GM23338 (cell line): ENCODE measurements at places on chromosomes 4 and X.

DNA sequence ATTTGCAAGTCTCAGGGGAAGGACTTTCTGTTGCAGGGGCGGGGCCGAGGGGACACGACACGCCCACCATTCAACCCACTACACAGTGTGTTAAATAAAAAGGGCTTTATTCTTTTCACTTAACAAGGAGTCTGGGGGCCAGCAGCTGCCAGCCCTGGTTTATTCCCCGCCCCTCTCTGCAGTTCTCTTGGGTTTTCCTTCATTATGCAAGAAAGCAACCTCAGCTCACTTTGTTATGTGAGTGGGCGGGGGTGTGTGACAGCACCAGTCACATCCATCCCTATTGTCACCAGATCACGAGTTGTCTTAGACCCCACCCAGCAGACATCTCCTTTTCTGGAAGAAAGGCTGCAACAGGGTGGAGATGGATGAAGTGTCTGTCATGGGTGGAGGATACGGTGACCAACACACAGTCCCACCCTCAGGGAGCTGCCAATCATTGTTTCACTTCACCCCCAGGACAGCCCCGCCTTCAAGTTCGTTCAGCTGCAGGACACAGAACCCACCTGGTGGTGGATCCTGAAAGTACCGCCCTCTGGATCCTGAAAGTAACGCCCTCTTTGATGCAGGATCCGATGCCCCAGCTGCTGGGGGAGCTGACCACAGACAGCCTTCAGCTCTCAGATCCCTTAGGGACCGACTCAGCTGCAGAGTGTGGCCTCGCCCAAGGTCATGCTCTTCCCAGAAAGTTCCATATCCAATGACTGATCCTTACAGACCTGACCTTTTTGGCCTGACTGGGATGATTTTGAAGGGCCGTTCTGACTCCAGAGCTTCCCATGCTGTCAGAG lies 79.6 kb downstream of the SMIM20 start:
- 0 out of 2 replicates have a peak, but pooled peaks cover 2% of the 10 kb centered on the region for H3K4me1 ChIP-seq
- peak overlapping the region; percentile 95 for H3K27ac ChIP-seq
- H3K4me3 ChIP-seq = peak overlapping the region; percentile 8; the same call in 1 of the 2 replicates
- no peaks in the 10 kb centered on the region for H3K36me3 ChIP-seq
- no peaks in the 10 kb centered on the region for H3K27me3 ChIP-seq
- peak; percentile 97 for DNase-seq

GRCh38 chr4:109989618-109990017 lies 76.9 kb downstream of the EGF start:
- no peak overlapping the region for H3K4me3 ChIP-seq
- no peaks in the 10 kb centered on the region for H3K4me1 ChIP-seq
- H3K27me3 ChIP-seq = no peaks in the 10 kb centered on the region
- H3K36me3 ChIP-seq = no peaks in the 10 kb centered on the region

- H3K27me3 ChIP-seq = no peaks in the 10 kb centered on the region
- H3K4me3 ChIP-seq = no peak overlapping the region
- H3K4me1 ChIP-seq = no peaks in the 10 kb centered on the region
Measured at GRCh38 chr4:18923496-18924161, 902.1 kb upstream of the LCORL start.

DNA sequence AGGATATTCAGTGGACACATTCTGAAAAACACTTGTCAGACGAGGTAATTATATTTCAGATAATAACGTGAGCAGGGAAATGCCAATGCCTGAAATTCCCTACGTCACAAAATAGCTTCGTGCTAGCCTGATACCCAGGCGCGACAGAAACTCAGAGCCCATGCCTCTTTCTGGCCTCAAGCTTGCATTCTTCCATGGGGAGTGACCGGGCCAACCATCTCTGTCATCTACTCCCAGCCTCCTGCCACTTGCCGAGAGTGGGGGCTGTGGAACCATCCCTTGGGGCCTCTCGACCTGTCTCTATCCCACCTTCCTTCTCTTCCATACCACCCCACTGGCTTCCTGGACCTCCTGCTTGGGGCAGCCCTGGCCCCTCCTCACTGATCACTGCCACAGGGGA lies 34.5 kb upstream of the CDKN2AIP start:
- no peaks in the 10 kb centered on the region for H3K36me3 ChIP-seq
- H3K4me3 ChIP-seq = no peak overlapping the region
- DNase-seq = no peak
- no peaks in the 10 kb centered on the region for H3K27me3 ChIP-seq
- no peaks in the 10 kb centered on the region for H3K4me1 ChIP-seq

DNA sequence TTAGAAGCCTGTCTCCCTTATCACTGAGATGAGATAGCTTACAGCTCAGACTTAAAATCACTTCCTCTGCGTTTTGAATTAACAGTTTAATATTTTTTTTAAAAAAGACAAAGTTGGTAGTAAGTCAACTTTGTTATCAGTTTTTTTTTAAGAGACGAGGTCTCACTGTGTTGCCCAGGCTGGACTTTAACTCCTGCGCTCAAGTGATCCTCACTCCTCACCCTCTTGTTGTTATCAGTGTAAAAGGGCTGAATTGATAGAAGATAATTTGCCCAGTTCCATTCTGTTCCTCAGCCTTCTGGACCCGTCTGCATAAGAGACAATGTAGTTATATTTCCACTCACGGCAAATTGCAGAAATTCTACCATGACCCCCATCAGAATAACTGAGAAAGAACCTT lies 245.4 kb downstream of the DCTD start:
- H3K27me3 ChIP-seq = no peaks in the 10 kb centered on the region
- H3K4me1 ChIP-seq = no peaks in the 10 kb centered on the region
- H3K4me3 ChIP-seq = no peak overlapping the region
- H3K36me3 ChIP-seq = no peaks in the 10 kb centered on the region; the same call in 1 of the 2 replicates

- H3K36me3 ChIP-seq = no peaks in the 10 kb centered on the region
- no peak overlapping the region for H3K4me3 ChIP-seq
- no peak overlapping the region for H3K27ac ChIP-seq
- H3K4me1 ChIP-seq = peaks cover 6% of the 10 kb centered on the region; the same call in 1 of the 2 replicates
Measured at GRCh38 chr4:3708103-3708510, 58.1 kb upstream of the ADRA2C start.

- no peaks in the 10 kb centered on the region for H3K27me3 ChIP-seq
- H3K4me1 ChIP-seq = peaks cover 15% of the 10 kb centered on the region; the same call in 1 of the 2 replicates
- no peak overlapping the region for H3K27ac ChIP-seq
- H3K4me3 ChIP-seq = no peak overlapping the region
- no peak for DNase-seq
Measured at GRCh38 chr4:36024901-36025660, 219.2 kb downstream of the ARAP2 start.

DNA sequence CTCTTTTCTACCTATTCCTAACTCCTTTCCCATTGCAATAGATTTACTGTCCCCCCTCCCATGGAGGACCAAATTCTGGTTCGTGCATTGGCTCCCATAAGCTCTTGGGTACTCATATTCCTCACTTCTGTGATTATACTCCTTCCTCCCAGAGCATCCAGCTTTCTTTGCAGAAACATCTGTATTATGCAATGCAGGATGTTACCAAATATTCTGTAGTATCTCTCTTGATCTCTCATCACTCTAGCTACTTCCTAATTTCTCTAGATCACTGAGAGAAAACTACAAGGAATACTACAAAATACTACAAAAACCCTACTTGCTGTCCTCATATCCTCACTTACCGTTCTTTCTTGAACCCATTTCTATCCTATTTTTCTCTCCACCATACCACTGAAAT lies 395.9 kb upstream of the HS3ST1 start:
- H3K4me3 ChIP-seq = no peak overlapping the region
- H3K4me1 ChIP-seq = peaks cover 25% of the 10 kb centered on the region
- peaks cover 4% of the 10 kb centered on the region; the same call in 1 of the 2 replicates for H3K36me3 ChIP-seq
- H3K27ac ChIP-seq = no peak overlapping the region
- no peaks in the 10 kb centered on the region for H3K27me3 ChIP-seq
- no peak for DNase-seq

DNA sequence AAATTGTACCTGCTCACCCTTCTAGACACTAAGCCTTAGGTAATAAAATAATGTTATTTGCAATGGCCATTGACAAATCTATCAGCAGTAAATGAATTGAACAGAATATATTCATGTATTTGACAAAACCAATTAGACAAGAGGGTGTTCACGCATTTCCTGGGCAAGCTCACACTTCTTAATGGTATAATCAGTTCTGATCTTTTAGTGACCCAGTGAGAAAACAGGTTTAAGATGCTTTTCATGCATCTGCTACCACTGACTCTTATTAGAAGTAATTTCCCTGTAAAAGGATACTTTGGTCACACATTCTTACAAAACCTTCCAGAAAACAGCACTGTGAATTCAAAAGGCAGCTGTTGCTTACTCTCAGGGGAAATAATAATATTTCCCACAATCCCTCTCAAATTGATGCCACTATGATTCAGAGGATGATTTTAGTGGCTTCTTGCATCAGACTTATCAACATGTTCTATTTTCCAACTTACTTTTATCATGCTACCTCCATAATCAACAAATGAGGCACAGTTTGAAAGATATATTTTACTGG lies 313.9 kb upstream of the NWD2 start:
- DNase-seq = no peak
- no peaks in the 10 kb centered on the region for H3K27me3 ChIP-seq
- H3K4me3 ChIP-seq = no peak overlapping the region

DNA sequence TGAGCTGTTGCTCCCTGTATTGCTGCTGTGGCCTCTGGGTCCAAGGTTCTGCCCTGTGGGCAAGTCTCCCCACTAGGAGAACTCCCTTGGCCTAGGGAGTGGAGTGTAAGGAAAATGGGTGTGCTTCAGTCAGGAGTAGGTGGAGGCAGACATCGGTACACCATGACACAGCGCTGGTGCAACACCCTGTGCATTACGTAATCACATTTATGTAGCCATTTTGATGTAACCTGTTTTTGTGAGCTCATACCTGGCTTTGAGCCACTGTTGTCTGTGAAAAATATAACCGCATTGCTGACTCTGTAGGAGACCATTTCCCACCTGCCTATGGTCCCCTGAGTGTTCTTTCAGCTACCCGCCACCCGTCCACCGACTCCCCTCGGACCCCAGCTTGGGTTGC lies 700.5 kb upstream of the AGA start:
- H3K36me3 ChIP-seq = no peaks in the 10 kb centered on the region
- H3K4me3 ChIP-seq = no peak overlapping the region
- no peak overlapping the region for H3K27ac ChIP-seq
- H3K4me1 ChIP-seq = no peaks in the 10 kb centered on the region

DNA sequence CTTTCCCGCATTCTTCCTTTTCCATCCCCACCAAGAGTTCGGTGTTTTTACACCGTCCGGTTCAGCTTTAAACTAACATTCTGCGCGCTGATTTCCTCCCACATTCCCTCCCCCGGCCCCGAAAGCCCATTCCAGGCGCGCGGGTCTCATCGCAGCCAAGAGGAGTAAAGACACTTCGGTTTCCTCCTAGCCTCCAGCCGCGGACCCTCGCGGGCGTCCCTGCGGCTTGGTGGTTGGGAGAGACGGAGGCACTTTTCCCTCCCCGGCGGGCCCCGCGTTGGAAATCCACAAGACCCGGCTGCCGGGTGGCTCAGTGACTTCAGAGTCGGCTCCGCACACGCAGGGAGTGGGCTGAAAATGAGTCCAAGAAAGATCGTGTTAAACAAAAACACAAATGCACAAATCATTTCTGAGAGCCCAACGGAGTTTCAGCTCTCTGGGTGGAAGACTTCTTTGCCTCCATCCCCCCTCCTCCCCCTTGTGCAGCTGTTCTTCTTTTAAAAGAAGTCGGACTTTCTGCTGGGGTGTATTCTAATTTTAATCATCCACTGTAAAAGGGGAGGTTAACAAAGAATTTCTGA lies 2.0 kb upstream of the ARX start:
- no peak for DNase-seq
- peaks cover 31% of the 10 kb centered on the region for H3K4me1 ChIP-seq
- no peaks in the 10 kb centered on the region for H3K36me3 ChIP-seq
- H3K4me3 ChIP-seq = peak overlapping the region; percentile 52
- no peak overlapping the region for H3K27ac ChIP-seq

GRCh38 chr4:140811429-140811828 lies 55.2 kb upstream of the TBC1D9 start:
- H3K27me3 ChIP-seq = no peaks in the 10 kb centered on the region
- H3K4me3 ChIP-seq = no peak overlapping the region
- H3K27ac ChIP-seq = no peak overlapping the region
- H3K4me1 ChIP-seq = no peaks in the 10 kb centered on the region
- no peaks in the 10 kb centered on the region for H3K36me3 ChIP-seq
- DNase-seq = no peak

DNA sequence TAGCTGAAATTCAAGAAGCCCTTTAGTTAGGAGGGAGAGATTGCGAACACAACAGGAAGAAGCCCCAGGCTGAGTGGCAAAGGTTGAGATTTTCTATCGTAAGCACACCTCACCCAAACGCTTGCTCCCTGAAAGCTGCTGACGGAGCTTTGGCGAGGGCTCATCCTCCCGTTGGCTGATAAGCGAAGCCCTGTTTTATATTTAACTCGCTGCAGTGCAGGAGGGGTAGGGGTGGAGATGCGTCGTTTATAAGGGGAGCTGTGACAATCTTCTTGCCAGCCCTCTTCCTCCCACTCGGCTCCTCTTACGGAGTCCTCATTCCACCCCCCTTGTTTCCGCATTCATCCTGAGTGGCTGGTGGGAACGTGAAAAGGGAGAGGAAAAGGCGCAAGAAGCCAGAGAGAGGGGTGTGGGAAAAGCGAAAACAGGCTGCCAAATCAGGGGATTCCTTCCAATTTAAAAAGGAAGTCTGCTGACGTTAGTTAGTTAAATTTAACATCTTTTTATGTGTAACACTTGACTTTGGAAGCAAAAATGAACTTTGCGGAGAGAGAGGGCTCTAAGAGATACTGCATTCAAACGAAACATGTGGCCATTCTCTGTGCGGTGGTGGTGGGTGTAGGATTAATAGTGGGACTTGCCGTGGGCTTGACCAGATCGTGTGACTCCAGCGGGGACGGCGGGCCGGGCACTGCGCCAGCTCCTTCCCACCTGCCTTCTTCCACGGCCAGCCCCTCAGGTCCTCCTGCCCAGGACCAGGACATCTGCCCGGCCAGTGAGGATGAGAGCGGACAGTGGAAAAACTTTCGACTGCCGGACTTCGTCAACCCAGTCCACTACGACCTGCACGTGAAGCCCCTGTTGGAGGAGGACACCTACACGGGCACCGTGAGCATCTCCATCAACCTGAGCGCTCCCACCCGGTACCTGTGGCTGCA lies at the start of gene ENPEP:
Gene ENPEP (plus strand): TSS at position 275 of the 938 bp plus-strand sequence. CDS start 260 bp downstream, at position 535.
- no peak within 1 kb of the TSS for H3K4me3 ChIP-seq
- H3K27ac ChIP-seq = no peak within 1 kb of the TSS
- H3K27me3 ChIP-seq = no peaks in the 10 kb centered on the region
- DNase-seq = peak; percentile 62
- no peaks in the 10 kb centered on the region for H3K36me3 ChIP-seq
- H3K4me1 ChIP-seq = peaks cover 7% of the 10 kb centered on the region; the same call in 1 of the 2 replicates

DNA sequence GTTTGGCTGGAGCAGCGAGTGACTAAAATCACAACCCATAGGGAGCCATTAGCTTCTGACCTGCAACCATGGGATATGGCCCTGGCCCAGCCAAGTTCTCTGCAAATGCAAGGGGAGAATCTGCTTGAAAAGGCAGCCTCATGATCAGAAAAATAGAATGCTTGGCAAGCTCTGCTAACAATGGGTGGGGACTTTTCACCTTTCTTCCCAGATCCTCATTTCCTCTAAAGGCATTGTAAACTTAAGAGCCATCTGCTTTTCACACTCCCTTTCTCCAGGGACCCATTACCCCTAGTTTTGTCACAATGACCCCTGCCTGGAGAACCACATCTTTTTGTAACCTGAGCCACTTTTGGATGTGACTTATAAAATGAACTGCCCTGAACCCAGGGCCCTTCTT lies 104.3 kb downstream of the PARM1 start:
- no peak overlapping the region for H3K4me3 ChIP-seq
- no peak for DNase-seq
- no peaks in the 10 kb centered on the region for H3K4me1 ChIP-seq
- H3K27me3 ChIP-seq = no peaks in the 10 kb centered on the region
- no peak overlapping the region for H3K27ac ChIP-seq
